ENCODE measurements at places on chromosomes 3 and 15.
A peak's percentile ranks its signal among the peaks of the same experiment; 100 is the strongest.

DNA sequence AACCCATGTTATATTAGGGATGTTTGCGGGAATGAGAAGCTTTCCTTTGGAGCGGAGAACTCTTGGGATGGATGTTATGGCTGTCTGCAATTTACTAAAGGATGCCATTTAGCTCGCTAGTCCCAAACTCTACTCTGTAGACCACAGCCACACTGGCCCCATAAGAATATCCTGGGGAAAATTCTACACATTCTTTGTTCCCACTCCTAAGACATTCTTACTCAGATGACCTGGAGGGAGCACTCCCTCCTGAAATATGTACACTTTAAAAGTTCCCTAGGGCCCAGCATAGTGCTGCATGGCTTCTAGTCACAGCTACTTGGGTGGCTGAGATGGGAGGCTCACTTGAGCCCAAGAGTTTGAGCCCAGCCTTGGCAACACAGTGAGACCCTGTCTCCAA is 288.7 kb upstream of the RORA start:
- DNase-seq = no peak

GRCh38 chr15:32959077-32959476 is 235.4 kb downstream of the FMN1 start:
- no peak for DNase-seq

DNA sequence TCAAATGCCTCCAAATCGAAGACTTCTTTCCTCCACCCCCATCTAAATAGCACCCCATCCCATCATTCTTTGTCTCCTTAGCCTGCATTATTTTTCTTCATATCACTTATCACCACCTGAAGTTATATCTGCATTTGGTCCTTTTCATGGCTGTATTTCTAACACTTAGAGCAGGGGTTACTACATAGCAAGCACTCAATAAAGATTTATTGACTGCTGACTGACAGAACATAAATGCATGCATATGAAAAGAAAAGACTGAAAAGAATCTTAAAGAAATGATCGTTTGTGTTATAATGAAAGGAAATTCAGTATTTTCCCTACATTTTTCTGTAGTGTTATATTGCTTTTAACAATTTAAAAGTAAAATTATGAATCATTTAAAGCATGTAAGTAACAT is 1.4 kb downstream of the LRRC31 start:
- DNase-seq = no peak

GRCh38 chr3:22981166-22981565 is 222.0 kb upstream of the UBE2E2 start:
- DNase-seq = no peak

- no peak for DNase-seq
Measured at GRCh38 chr3:140135461-140135860, 200.5 kb downstream of the CLSTN2 start.

DNA sequence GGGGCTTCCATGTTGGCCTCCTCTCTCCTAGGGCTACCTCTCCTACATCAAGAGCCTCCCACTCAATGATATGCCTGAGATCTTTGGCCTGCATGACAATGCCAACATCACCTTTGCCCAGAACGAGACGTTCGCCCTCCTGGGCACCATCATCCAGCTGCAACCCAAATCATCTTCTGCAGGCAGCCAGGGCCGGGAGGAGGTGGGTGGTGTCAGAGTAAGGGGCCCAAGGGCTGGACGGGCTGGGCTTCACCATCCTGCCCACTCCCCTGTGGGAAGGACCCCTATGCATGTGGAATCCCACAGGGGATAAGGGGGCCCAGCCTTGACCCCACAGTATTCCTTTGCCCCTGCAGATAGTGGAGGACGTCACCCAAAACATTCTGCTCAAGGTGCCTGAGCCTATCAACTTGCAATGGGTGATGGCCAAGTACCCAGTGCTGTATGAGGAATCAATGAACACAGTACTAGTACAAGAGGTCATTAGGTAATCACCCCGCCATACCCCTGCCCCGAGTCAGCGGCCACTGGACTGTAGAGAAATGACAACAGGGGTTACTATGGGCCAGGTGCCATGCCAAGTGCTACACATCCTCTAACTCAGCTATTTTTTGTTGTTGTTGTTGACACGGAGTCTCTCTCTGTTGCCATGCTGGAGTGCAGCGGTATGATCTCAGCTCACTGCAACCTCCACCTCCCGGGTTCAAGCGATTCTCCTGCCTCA is 47.1 kb downstream of the SEMA3G start:
- DNase-seq = no peak

DNA sequence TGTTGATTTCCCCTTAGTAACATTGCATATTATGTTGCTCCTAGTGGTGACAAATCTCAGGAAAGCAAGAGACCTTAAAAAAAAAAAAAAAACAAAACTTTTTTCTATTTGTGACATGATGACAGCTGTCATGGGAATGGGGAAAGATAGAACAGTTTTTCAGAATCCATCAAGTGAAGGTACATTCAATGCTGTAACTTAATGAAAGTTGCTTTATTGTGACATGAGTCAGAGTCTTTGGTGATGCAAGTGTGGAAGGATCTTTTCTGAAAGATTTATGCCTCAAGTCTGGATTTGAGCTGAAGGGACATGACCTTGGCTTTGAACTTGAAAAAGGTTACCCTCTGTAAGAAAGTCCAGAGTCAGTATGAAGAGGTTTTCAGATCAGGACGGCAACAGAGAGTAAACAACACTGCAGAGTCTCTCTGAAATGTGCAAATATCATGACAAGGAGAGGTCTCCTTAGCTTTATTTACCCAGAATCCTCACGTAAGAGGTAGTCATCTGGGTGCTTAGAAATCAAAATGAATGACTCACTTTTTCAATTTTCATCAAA is 424.7 kb downstream of the CNTN4 start:
- no peak for DNase-seq

DNA sequence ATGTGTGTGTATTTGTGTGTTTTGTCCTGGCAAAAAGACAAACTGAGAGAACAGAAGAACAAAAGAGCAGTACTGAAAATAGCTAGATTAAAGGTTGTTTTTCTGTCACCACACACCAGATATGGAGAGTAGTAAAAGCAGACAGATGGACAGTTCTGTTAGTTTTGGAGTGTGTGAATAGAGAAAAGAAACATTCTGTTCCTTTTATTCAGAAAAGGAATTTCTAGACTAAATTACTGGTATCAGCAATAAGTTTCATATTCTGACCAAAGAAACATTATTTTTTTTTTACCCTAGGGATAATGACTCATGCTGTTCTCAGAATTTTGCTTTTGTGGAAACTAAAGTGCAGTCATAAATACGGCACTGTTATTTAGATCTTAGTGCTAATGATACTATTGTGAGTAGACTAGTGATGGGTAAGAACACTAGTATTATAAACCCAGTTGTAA is 32.9 kb downstream of the PIK3CA start:
- peak; percentile 13 for DNase-seq

DNA sequence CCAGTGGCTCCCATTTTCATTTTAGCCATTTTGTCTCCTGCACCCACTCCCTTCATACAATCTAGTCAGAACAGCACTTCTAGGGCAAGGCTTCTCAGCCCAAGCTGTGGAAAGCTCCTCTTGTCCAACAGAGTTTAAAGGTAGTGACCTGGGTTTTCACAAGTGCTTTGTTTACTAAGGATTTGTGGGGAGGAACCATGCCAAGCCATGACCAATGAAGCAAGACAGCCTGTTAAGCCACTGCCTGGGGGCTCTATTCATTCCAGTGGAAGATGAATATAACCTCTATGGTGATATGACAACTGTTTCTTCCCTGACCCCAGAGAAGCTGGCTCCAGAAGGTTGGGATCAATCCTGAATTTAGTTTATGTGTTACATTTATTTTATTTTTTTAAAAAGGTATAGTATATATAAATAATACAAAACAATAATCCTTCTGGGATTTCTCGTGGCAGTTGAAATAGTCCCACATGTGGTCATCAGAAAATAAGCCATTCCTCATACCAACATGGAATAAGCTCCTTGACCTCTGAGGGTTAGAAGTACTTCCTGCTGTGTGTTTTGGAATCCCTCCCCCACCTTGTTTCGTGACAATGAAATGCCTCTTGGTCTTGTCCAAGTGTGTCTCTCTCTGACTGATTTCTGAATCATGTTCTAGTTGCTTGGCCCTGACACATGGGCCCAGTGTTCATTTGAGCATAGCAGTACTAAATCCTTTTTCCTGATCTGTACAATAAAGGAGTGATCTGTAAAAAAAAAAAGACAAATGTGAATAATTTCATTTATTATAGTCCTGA is 13.3 kb upstream of the THUMPD3 start:
- DNase-seq = peak; percentile 15

GRCh38 chr15:39605146-39605545 is 24.3 kb downstream of the THBS1 start:
- DNase-seq = no peak
